NCI-H2171 treated with DMSO at 0.1 percent for 48 hours (cell line): ENCODE measurements at places on chromosomes 12 and 14.

DNA sequence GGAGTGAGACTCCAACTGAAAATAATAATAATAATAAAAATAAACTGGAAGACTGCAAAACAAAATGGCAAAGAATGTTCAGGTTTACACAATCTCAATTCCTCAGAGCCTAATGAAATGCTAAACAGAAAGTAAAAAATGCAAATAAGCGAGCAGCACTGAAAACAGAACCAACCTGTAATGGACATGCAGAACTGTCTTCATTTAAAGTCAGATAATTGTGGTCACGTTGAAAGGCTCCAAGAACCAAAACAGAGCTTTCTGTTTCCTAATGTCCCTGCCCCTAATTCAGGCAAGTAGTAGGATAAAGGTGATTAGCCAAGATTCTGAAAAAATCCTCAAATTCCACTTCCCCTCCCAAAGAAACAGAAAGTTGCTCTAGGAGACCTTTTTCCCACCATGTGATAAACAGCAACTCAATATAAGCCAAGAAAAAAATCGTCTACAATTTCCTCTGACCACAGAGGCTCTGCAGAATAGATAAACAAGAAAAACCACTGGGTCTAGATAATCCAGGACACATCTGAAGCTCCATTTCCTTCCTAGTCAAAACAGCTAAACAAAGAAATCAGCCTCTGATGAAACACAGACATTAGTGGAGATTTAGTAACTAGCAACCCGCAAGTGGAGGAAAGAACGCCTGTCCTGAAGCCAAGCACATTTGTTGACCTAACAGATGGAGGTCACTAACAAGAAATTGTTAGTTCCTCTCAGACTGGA lies 3.0 kb downstream of the MIS18BP1 start:
- no peak for DNase-seq

DNA sequence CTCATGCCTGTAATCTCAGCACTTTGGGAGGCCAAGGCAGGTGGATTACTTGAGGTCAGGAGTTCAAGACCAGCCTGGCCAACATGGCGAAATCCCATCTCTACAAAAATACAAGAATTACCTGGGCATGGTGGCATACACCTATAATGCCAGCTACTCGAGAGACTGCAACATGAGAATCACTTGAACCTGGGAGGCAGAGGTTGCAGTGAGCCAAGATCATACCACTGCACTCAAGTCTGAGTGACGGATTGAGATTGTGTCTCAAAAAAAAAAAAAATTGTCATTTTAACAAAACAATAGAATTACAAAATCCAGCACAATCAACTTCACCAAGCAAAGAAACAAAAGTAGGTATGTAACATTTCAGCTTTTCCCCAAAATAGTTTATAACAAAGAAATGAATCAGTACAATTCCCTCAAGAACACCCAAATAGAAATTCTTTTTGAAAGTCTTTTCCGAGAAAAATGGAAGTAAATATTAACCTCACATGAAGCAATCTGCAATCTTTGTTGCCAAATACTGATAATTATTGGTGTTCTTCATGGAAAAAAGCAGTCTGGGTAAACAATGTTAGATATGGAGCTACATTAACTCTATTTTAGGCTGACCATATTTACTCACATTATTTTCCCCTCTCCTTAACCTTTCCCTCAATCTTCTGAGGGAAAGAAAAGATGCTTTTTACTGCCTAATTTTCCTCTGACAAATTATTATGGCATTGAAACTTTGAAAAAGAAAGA lies 165.9 kb upstream of the ATF7IP start:
- DNase-seq, result no peak

DNA sequence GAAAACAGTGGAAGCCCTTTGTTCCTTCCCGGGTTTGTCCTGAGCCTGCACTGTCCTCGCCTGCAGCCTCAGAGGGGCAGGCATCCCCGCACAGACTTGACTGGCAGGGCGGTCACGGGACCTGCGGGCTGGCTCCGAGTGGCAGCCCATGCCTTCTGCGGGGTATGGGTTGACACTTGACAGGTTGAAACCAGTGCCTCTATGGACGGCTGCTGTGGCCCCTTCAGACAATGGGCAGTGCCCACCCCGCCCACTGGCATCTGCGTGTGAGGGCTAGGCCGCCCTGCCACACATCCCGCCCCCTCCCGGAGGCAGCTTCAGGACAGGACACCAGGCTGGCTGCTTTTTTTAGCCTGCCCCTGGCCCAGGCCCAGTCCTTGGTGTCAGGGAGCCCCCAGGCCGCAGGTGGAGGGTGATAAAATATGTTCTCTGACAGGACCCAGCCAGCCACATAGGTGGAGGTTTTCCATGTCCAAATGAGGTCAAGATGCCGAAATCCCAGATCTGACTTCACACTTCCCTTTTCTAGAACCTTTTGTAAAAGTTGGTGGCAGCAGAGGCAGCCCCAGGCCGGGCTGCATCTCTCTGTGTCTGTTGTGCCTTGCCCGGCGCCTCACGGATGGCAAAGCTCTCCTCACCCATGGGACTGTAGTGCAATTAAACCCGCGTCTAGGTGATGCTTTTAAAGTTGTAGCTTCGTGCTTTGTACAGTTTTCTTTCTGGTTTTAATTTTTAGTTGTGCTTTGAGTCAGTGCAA lies 10.0 kb downstream of the ANKRD9 start:
- no peak for DNase-seq

DNA sequence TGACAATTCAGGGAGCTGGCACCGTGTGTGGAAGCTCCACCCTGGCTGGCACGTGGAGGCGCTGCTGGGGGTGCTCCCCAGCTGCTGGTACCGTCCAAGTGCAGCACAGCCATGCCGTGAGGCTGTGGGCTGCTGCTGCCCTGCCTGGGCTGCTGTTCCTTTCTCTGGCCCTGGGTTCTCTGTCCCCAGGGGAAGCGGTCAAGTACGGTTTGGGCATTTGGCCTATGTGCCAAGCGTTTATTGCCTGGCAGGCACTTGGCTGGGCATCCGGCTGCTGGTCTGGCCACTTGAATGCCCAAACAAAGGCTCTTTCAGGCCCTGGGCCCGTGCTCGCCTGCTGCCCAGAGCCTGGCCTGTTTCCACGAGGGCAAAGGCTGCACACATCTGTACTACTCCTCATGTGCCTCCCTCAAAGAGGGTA lies 39.6 kb downstream of the RHOF start:
- DNase-seq, result no peak

DNA sequence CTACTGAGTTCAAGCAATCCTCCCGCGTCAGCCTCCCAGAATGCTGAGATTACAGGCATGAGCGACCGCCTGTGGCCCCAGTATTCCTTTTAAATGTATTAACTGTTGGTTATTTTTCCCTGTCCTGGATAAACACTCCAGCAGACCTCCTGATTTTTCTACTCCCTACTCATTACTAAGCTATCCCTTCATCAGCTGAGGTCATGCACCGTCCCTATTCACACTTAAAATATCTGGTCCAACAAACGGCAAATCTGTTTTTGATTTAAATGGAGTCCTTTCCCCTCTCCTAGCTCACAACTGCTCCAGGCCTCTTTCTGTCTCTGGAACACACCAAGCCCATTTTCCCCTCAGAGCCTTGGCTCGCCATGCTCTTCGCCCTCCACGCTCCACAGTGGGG lies 1003.3 kb upstream of the TMEM132C start:
- no peak for DNase-seq

DNA sequence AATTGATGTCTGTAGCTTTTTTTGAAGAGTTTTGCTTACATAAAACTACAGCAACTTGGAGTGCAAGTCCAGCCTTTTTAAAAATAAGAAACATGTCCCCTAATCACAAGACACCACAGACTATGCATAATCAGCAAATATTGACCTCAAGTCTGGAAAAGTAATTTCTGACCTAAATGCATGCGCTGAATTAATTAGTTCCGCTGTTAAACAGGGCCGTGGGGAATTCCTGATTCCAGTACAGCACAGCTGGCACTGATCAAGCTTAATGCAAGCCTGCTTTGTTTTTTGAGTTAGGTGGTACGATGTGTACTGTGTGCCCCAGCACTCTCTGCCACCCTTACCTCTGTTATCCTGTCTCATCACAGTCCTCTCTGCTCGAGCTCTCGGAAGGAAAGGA lies 9.2 kb downstream of the MLH3 start:
- peak; percentile 18 for DNase-seq

GRCh38 chr14:80310938-80311750 lies 99.8 kb upstream of the DIO2 start:
- no peak for DNase-seq
